Fibroblast of mammary gland (primary cell): ENCODE measurements at places on chromosomes 5 and 9.

- DNase-seq: no peak
These were observed 363.7 kb downstream of the CSNK1G3 start for GRCh38 chr5:123875561-123876275.

DNA sequence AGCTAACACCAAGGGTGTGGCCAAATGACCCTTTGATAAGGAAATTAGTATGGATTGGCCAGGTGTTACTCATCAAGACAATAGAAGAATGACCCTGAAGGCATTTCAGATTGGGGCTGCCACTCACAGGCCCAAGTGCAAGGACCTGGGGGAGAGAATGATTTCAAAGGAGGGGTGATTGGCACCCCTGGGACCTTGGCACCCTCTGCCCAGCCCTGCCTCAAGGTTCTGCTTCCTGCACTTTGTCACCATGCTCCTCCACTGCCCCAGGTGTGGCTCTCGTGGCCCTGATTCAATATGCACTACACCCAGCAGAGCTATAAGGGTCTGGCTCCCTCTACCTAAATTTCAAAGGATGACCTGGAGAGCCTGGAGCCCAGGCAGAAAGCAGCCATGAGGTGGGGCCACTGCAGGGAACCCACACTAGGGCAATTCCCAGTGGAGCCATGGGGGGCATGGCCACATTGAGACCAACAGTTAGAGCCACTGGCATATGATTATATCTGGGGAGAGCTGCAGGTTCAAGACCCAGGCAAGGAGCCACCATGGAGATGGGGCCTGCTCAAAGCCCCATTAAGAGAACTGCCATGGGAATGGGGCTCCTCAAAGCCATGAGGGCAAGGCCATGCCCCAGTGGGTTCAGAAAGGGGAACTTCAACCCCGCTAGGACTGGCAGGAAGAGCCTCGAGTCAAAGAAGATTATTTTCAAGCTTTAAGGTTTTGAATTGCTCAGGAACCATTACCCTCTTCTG is 93.0 kb downstream of the CEMIP2 start:
- DNase-seq: no peak

DNA sequence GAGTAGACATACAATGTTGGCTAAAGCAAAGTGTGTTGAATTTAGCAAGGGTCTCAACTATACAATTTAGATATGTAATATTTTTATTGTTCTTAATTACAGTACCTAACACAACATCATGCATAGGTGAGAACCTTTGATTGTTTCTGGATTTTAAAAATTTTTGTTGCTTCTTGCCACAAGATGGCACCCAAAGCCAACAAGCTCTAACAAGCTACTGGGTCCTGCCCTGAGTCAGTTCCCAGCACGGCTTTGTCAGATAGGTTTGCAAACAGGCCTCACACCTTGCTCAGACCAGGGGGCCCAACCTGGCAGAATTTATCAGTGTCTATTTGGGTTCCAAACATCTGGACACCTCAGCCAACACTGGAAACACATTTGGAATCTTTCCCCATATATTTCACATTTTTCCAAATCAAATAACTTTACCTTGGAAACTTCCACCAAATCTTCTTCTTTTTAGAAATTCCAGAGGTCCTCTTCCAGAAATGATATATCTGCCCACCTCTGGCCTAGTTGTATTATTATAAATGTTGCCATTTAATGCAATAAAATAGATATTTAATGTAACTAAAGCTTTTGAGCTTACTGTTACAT is 49.5 kb upstream of the EGFLAM start:
- DNase-seq: peak; percentile 55

DNA sequence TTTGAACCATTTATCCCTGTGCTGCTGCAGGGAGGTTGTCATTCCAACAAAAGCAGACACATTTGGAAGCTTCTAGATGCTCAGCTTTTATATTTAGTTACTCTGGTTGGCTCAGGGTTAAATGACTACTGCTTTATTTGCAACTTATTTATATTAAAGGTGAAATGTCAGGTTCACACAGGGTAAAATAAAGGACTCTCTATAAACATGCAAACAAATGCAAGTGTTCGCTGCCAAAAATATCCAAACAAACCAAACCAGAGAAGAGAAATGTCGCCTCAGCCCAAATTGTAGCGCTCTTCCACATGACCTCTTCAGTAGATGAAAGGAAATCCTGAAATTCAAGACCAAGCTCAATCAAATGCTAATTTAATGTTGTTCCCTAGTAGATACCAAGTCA is 57.0 kb upstream of the LIFR start:
- DNase-seq: no peak

DNA sequence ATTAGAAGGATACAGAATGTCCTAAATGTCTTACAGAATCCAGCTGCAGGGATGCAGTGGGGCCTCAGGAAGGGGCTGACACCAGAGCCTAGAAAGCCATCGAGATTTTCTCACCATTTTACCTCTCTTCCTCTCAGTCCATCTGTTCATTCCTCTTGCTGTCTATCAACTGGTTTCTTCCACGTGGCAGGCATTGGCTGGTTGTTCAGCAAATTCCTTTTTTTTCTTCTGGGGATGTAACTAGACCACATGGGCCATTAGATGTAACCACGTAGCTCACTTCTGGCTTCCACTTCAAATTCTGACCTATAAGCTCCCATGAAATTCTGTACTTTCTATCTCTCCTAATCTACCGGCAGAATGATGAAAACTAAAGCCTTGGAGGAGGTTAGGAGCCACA is 93.6 kb upstream of the MTAP start:
- DNase-seq: no peak

- DNase-seq: no peak
These were observed 23.6 kb downstream of the OR2V2 start for GRCh38 chr5:181170996-181171395.

DNA sequence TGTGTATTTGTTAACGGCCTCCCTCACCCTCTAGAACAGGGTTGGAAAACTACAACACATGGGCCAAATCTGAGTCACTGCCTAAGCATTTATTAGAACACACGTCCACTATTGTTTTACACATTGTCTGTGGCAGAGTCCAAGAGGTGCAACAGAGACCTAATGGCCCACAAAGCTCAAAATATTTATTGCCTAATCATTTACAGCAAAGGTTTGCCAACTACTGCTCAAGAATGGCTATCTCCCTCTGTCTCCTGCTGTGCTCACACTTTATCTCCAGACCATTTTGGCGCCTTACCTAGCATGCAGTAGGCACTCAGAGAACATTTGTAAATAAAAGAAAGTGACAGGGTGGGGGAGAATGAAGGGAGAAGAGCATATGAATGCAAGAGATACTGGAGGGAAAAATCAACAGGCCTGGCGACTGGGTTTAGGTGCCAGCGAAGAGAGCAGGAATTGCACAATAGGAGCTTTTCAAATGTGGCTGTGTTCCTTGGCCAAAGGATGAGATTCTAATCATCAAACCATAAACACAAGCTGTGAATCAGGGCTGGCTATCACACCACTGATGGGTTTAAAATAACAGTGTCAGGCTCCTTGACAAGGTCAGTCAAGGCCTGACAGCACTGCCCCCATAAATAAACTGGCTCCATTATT is 80.3 kb downstream of the EPB41L4A start:
- peak; percentile 20 for DNase-seq

DNA sequence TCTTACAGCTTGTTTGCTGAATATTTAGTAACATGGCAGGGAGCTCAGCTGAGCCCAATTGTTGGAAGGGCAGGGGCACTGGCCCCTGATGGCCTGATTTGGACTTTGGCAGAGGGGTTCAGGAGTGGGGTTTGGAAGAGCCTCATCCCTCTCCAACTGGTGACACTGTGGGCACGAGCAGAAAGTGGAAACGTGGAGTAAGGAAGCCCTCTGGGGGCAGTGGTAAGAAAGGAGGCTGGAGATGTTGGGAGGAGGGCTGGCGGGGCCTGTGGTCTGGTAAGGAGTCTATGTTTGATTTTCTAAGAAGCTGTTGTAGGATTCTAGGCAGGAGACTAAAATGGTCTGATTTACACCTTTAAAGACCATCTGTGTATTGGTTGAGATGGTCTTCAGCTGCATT is 208.9 kb downstream of the HSPA4 start:
- DNase-seq: no peak

DNA sequence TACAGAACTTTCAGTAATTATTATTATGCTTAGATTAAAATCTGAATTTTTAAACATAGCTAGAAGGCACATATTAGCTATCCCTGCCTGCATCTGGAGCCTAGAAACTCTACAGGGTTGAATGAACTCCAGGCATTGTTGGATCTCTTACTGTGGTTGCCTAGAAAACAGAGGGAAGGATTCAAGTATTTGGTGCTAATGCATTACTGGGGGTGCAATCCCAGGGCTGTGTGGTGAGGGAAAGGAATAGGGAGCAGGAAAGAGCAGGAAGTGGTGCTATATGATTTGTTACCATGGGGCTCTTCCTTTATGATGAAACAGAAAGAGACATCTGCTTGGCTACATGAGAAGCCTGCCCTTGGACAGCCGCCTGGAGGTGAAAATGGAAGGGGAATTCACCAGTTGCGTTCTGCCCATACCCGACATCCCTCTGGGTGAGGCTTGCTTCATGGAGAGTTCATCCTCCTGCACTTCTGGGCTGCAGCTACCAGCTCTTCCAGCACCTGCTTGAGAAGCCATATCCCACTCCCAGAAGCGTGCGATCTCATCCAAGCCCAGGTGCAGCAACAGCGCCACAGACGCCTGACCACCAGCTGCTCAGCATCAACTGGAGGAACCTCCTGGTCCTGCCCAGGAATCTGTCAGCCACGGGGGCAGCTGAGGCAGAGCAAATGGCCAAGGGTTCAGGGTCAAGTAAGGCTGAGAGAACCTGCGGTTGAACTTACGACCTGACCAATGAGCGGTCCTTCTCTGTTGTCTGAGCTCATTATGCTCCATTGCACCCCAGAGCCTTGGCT is 362.8 kb downstream of the SEMA5A start:
- no peak for DNase-seq

GRCh38 chr5:36397901-36398536 is 96.3 kb upstream of the RANBP3L start:
- DNase-seq: peak; percentile 74

DNA sequence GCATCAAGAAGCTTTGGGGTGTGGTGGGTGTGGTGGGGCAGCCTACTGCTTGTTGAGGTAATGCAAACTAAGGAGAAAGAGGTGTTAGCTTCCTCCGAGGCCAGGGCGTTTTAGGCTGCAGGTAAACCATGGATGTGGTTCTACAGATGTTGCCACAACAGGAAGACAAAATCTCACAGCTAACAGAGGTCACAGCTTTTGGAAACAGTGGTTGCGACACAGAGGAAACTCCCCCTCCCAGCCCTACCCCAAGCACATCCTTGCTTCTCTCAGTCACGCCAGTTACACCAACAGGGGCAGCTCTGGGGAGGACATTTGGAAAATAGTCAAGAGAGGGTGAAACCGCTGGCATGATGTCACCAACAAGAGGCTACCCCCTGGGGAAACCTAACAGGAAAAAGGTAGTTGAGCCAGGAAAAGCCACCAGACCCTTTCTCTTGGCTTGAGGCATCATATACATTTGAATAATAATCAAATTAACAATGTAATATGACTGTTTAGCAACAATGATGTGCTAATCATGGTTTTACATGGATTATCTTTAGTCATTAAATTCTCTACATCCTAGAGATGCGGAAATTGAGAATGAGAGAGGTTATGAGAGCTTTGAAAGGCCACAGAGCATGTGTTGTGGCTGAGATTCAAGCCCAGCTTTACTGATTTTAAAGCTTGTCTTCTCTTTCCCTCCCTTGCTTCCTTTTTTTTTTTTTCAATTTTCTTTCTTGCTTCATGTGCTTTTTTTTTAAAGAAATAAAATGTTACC is 82.2 kb upstream of the IL12B start:
- no peak for DNase-seq

- DNase-seq: no peak
These were observed 244.6 kb downstream of the KIF4B start for GRCh38 chr5:155258161-155258560.

DNA sequence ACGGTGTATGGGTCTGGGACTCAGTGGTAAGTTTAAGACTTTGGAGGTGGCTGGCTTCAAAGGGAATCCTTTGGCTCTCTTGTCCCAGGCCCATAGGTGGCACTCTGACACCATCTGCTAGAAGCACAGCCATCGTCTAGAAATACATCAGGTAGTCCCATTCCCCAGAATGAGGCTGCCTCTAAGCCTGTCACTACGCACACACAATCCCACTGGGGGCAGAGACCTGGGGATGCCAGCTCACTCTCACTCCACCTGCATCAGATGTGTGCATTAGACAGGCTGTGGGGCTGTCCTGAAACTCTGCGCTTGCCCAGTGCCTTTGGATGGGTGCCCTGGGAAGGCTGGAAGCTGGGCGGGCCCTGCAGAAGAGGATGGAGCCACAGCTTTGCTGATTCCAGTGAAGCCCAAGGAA is 127.5 kb upstream of the PANK3 start:
- DNase-seq: peak; percentile 35

DNA sequence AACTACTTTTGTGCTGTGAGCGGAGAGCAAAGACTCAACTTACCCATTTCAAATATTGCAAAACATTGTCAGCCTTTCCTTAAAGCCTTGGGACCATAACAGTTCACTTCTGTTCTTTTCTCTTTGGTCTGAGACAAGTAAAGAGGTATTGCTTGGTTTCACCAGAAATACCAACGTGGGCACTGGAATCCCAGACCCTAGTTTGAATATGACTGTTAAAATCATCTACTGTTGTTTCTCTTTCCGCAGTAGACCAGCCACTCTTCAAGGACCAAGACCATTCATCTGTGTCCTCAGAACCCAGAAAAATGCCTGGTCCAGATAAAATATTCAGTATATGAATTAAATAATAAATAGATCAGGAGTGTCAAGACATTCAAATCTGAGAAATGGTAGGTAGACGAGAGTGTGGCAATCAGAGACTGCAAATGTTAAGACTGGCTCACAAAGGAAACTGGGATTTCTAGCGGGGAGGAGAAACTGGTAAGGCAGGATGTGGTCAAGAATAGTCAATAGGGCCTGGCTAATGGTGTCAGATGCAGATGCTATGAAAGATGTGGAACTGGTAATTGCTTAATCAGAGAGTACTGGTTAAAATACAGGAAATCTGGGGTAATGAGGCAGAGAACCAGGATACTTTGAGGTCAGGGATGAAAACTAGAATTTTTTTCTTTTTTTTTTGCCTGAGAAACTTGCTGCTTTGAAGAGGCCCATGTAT is 82.1 kb upstream of the IL33 start:
- DNase-seq: peak; percentile 38

DNA sequence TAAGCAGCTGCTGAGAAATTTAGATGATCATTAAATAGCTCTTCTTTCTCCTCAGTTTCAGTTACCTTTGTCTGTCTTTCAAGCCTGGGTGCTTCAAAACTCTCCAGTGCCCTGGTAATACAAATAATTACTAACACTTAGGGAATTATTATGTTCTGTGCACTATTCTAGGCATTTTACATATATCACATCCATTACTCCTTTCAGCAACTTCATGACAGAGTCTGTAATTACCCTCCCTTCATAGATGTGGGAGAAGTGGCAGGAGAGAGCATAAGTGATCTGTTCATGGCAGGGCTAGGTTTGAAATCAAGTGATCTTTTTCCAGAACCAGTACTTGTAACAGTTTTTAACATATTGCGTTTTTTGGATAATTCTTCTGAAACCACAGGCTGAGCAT is 32.0 kb downstream of the MAN2A1 start:
- no peak for DNase-seq
